ENCODE measurements at places on chromosomes 11 and 22.
A peak's percentile ranks its signal among the peaks of the same experiment; 100 is the strongest.

DNA sequence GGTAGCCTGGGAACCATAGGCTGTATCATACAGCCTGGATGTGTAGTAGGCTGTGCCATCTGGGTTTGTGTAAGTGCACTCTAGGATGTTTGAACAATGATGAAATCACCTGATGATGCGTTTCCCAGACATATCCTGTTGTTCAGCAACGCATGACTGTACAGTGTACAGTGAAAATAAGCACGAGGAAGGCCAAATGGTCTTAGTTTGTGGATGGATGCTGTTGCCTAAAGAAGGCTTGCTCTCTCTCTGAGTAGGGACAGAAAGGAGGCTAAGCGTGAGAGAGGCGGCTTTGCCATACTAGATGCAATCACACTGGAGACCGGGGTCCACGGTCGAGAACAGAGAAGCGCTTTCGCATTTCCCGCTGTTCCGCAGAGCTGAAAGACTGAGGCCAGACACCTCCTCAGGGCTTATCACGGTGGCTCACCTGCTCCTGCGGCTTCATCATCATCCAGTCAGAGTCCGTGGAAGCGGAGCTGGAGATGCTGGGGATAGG is 27.6 kb upstream of the APLP2 start:
- no peak for DNase-seq

- no peak for DNase-seq
Measured at GRCh38 chr11:63761931-63762653, 6.5 kb downstream of the ZFTA start.

- DNase-seq, result no peak
Measured at GRCh38 chr11:68734111-68734510, 17.2 kb downstream of the TESMIN start.

- DNase-seq, result no peak
Measured at GRCh38 chr22:43628250-43628649, 183.9 kb downstream of the EFCAB6 start.

GRCh38 chr11:117671370-117671769 is 125.6 kb downstream of the DSCAML1 start:
- DNase-seq, result no peak

GRCh38 chr11:3367221-3367620 is 11.7 kb downstream of the ZNF195 start:
- no peak for DNase-seq

DNA sequence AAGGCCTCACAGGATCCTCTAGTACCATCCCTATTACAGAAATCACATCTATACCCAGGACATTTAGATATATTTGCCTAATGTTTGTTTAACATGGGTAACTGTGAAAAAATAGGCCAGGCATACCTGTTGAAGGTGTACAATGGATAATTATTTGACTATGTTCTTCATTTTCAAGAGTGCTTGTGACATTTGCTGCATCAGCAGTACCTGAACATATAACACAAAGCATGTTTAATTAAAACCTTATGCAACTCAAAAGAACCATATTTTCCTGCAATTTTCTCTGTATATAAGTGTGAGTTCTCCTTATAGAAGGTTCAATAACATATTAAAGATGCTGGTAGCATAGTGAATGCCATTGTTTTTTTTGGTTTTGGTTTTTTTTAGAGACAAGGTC is 8.5 kb upstream of the CCDC34 start:
- DNase-seq, result no peak

DNA sequence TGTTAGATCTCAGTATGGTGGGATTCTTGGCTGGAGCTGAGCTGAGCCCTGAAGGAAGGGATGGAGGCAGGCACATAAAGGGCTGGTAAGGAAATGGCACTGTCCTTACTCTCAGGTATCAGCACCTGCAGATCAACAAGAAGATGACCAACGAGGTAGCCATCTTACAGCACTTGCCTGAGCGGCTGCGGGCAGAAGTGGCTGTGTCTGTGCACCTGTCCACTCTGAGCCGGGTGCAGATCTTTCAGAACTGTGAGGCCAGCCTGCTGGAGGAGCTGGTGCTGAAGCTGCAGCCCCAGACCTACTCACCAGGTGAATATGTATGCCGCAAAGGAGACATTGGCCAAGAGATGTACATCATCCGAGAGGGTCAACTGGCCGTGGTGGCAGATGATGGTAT is 2.4 kb downstream of the CNGA4 start:
- DNase-seq, result no peak

DNA sequence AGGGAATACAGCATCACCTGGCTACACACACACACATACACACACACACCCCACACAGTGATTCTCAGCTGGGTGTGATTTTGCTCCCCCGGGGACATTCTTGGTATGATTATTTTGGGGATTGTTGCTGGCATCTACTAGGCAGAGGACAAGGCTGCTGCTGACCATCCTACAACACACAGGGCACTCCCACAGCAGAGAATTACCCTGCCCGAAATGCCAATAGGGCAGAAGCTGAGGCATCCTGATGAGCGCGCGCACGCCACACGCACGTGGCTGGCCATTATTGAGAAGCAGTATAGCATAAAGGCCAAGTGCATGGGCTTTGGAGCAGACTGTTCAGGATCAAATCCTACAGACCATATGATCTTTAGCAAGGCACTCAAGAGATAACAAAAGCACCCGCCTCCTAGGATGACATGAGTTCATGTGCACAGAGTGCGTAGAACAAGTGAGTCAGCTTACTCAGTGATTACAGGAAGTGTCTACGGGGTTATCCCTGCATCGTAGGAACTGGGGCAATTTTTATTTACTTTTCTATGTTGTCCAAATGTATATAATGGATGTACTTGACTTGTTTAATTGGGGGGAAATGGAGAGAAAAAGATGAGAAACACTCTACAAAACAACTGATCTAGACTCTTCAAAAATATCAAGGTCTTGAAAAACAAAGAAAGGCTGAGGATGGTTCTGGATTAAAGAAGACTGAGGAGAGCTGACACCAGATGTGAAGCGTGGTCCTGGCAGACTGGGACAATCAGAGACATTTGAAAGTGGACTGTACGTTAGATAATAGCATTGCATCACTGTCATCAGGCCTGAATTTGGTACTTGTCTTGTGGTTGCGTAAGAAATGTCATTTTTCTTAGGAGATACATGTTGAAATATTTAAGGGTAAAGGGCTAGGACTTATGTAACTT is 7.2 kb upstream of the EHD1 start:
- no peak for DNase-seq

- DNase-seq, result no peak
Measured at GRCh38 chr22:37262346-37262745, 18.3 kb upstream of the RAC2 start.

- no peak for DNase-seq
Measured at GRCh38 chr22:46021577-46021976, 44.6 kb upstream of the WNT7B start.

- DNase-seq, result no peak
Measured at GRCh38 chr11:45378516-45378915, 92.4 kb upstream of the SYT13 start.

DNA sequence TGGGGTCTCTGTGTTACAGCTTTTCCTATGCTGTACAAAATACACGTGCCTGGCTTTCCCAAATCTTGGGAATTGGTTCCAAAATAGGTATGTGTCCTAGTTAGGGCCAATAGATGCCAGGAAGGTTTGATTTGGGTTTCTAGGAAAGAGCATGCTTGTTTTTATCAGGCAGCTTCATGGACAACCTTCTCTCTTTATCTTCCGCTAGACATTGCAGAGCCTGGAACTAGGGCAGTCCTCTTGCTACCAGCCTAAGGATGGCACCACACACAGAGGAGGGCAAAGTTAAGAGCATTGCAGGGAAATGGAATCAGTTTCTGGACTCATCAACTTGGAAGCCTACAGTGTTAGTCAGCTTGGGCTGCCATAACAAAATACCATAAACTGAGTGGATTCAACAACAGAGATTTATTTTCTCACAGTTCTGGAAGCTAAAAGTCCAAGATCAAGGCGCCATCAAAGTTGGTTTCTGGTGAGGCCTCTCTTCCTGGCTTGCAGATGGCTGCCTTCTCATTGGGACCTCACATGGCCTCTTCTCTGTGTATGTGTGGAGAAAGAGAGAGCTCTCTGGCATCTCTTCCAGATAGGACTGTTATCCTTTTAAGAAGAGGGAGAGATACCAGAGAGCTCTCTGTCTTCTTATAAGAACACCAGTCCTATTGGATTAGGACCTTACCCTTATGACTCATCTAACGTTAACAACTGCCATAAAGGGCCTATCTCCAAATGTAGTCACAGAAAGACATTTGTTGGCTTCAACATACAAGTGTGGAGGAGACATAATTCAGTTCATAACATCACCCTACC is 27.3 kb upstream of the CREB3L1 start:
- no peak for DNase-seq

- no peak for DNase-seq
Measured at GRCh38 chr11:114250993-114251814, 45.0 kb upstream of the NNMT start.

- no peak for DNase-seq
Measured at GRCh38 chr11:73162196-73162740, 20.1 kb upstream of the FCHSD2 start.

GRCh38 chr22:28009272-28009827 is 90.3 kb upstream of the PITPNB start:
- DNase-seq, result peak; percentile 91

GRCh38 chr11:75541193-75542087 is 15.7 kb upstream of the GDPD5 start:
- DNase-seq, result no peak

GRCh38 chr11:125404157-125404810 is 91.8 kb downstream of the FEZ1 start:
- no peak for DNase-seq

GRCh38 chr11:97732011-97732632 is 1288.6 kb upstream of the CNTN5 start:
- no peak for DNase-seq

DNA sequence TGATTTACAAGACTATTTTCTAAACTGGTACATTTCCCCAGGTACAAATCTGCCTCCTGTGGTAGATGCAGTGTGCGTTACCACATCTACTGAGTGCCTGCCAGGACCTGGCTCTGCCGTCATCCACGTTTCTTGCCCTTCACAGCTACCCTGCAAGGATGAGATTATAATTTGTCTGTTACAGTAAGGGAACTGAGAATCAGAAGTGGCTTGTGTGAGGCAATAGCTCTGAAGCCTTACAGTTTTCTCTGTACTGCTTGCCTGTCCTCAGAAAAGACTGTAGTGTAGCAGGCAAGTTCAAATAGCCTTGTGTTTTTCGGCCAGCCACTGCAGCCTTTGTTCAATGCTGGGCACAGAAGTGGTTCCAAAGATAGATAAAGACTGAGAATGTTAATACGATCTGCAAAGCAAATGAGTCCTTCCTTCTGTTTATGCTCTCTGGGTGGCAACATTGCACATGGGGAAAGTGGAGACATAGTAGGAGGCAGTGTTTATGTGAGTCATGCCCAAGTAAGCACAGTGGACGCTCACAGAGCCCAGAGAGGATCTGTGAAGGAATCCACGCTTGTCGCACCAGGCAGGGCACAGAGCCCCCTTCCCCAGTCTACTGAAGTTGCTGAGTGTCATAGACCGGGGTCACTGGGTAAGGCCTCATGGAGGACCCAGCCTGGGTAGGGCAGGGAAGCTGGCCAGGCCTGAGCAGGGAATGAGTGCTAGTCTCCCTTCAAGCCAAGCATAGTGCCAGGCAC is 49.1 kb downstream of the MICAL2 start:
- no peak for DNase-seq

GRCh38 chr11:106466521-106467080 is 389.1 kb downstream of the AASDHPPT start:
- no peak for DNase-seq

- DNase-seq, result no peak
Measured at GRCh38 chr11:119739021-119739703, 10.2 kb upstream of the NECTIN1 start.

GRCh38 chr11:118530683-118531596 is at the start of gene TMEM25:
Gene TMEM25, plus strand, starts transcription at chr11:118531192. Its CDS starts 610 bp downstream, at chr11:118531802.
- DNase-seq, result peak; percentile 95

- no peak for DNase-seq
Measured at GRCh38 chr22:35866651-35867050, 149.0 kb downstream of the APOL5 start.

DNA sequence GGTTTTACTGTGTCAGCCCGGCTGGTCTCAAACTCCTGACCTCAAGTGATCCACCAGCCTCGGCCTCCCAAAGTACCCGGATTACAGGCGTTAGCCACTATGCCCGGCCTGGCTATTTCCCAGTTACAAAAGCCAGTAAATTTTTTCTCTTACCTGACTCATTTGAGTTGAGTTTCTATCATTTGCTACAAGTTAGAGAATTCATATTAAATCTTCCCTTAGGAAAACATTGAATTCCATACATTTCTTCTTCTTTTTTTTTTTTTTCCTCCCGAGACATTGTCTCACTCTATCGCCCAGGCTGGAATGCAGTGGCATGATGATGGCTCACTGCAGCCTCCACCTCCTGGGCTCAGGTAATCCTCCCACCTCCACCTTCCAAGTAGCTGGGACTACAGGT is 26.0 kb downstream of the CHEK2 start:
- no peak for DNase-seq

- DNase-seq, result peak; percentile 77
Measured at GRCh38 chr22:46737105-46737975, 712 bp downstream of the CERK start.

- DNase-seq, result peak; percentile 86
Measured at GRCh38 chr11:125072218-125072960, 9.3 kb downstream of the SLC37A2 start.

- no peak for DNase-seq
Measured at GRCh38 chr22:44314425-44315067, 1.8 kb upstream of the SHISAL1 start.

- no peak for DNase-seq
Measured at GRCh38 chr11:18313965-18314763, 7.8 kb downstream of the HPS5 start.

GRCh38 chr11:124394408-124394807 is 4.4 kb downstream of the OR8B3 start:
- no peak for DNase-seq

DNA sequence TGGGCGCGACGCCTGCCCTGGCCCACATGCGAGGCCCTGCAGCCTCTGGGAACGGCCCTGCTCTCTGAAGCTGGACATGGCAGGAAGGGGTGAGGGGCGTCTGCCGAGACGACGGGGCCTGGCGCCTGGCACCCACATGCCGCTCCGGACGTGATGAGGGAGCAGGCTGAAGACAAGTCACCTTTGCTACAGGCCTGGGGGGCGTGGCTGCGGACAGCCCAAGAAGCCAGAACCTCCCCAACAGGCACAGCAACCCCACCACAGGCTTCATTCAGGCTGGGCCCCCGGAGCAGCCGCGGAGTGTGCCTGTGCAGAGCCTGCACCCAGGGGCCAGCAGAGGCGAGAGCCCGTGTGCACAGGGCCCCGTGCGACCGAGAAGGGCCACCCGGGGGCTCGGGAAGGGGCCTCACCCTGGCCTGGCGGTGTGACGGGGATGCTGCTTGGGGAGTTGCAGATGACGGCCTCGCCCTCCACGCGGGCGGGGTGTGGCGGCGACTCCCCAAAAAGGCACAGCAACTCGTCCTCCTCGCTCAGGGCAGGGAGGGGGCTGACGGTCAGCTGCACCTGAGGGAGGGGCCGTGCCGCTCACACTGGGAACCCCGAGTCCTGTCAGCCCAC is 16.6 kb upstream of the MAPK11 start:
- DNase-seq, result no peak

DNA sequence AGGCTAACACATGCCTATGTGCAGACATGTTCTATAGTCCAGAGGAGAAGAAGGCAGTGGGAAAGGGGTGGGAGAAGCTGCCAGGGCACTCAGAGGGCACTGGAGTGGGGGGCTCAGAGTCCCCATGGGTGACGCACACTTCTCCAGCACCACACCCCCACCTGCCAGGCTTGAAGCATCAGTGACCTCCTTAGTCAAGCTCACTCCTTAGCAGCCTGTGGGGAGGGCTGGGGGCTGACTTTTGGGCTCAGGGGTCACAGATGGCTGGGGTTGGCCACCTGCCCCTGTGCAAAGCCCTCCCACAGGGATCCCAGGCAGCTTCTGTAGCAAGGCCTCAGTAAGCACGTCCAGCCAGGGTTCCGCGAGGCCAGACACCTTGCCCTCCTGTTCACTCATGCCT is 18.8 kb downstream of the TRIM29 start:
- no peak for DNase-seq

Measured in GM13977 (cell line).